Suprapubic skin (tissue), 4 donors: ENCODE measurements at places on chromosomes 6 and 20.

- no peak for DNase-seq
These were observed 149.8 kb upstream of the AKAP12 start for GRCh38 chr6:151089978-151090377.

DNA sequence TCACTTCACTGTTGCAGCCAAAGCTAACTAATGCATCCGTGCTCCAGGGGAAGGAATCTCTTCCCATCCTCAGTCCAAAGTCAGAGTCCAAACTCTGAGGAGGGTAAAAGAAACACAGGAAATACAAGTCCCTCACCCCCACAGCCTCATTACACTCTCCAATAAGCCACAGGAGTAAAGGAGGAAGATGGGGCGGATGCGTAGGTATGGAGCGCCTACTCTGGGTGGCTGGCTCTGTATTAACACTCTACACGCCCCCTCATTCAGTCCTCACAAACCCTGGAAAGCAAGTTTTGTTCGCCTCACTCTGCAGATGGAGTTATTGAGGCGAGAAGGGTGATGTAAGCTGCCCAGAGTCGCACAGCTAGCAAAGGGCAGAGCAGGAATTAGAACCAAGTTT, 242.9 kb downstream of the NRN1 start:
- no peak for DNase-seq

DNA sequence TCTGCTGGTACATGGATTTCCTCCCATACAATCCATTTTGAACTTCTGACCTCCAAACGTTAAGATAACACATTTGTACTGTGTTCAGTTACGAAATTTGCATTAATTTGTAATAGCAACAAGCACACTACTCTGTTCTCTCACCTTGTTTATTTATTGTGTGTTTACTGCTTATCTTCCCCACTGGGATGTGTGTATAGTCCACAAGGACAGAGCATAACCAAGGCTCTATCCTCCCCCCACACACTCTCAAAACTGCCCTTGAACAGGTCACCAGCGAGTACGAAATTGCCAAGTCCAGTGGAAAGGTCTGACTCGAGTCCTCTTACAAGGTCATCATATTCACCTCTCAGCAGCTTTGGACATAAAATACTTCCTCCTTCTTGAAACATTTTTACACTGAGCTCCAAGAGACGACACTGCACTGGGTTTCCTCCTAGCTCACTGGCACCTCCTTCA, 18.6 kb downstream of the ADTRP start:
- DNase-seq: no peak

DNA sequence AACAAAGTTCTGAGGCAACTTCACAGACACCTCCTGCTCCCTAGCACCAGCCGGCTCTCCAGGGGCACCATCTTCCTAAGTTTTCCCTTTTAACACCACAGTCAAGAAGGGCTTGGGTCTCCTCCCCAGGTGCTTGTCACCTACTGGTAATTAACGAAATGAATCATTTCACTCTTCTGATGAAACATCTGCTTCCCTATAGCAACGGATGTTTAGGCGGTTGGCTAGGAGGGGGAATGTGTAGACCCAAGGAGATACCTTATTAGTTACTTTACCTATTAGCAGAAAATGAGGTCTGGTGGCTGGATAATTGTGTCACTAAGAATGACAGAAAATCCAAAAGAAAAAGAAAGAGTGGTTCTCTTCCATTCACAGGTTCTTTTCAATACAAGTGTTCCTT, 46.3 kb upstream of the FABP7 start:
- no peak for DNase-seq

- DNase-seq: no peak
These were observed 2.2 kb upstream of the ID1 start for GRCh38 chr20:31602779-31603441.

- peak; percentile 60 for DNase-seq
These were observed 112.8 kb downstream of the TOX2 start for GRCh38 chr20:44027343-44028002.

DNA sequence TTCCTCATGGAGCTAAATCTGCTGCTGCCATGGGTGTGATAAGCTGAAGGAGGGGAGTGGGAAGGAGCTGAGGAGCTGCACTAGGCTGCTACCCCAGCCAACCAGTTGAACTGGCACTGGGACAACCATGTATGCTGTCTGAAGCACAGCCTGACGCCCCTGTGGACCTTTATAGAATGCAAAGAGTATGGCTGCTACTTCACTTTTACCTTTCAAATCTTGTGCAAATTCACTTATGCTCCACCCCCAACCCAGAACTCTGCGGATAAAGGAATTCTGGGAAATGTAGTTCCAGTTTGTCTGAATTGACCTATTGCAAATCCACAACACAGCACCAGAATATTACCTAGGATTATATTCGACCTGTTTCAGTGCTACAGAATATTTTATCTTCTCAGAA, 217.4 kb upstream of the SLC35B3 start:
- no peak for DNase-seq

DNA sequence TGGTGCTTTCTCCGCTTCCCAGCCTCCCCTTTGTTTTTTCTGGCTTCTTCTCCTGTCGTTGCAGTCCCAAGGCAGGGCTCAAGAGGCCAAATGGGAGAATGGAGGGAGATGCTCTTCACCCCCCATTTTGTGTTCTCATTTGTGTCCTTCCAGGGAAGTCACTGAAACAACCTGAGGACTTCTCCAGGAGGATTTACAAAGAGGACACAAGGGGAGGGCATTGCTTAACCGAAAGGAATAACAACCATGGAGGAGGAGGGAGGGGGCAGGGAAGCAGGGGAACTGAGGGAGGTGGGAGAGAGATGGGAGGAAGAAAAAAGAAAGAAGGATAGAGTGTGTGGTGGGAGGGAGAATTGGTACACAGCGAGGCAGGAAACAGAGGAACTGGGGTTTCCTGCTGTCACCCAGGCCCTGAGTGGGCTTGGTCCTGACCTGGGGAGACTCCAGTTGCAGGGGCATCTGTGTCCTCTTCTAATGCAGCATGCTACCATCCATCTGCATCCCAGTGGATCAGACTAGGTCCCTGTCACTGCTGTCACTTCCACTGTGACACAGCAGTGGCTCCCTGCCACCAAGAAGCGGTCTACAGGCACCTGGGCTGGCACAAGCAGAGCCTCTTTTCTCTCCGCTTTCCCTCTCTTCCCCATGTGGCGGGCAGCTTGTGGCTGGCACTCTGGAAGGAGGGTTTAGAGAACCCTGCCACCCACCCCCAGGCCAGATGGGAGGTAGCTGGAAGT, 17.1 kb upstream of the MLN start:
- DNase-seq: no peak

DNA sequence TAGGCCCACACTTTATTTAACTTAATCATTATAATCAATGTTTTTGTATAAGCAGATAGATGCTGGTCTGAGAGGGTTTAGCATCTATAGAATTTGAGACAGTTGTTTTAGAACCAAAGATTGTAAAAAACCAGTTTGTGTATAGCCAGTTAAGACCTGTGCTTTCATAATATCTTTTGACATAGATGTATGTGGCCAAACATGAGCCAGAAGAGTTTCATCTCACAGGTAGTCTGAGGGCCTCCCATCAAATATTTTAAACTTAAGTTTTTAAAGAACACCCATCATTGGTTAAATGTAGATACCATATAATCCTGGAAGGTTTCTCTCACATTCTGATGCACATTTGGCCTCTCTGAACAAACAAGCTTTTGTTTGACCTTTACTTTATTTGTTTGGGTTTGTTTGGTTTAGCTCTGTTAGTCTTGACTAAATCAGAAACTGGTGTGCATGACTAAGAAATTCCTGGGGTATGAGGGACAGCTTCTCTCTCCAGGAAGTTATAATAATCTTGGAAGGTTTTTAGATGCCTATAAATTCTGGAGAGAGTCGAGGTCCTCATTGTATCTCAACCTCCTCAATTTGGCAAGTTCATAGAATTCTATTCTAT, 58.0 kb upstream of the TMEM200A start:
- DNase-seq: no peak

DNA sequence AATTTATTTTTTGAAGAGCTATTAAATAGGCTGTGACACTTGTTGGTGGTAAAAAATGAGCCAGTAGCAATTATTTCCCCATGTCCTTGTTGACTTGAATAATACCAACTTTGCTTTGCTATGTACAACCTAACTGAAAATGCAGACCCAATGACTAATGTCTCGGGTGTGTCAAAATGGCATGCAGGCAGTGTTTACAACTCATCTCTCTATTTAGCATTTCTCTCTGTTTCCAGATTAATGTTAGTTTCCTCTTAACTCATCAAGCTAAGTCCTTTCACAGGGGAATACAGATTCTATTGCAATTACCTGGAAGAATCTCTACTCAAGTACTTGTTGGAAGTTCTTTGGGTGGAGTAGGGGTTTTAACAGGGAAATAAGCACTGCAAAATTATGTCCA, 504.4 kb downstream of the BCKDHB start:
- no peak for DNase-seq

- DNase-seq: no peak
These were observed 174.7 kb downstream of the BACH2 start for GRCh38 chr6:90121982-90122381.

GRCh38 chr20:9128568-9128967, 59.7 kb downstream of the PLCB4 start:
- DNase-seq: no peak

GRCh38 chr6:135212020-135212806, 31.1 kb downstream of the MYB start:
- no peak for DNase-seq

DNA sequence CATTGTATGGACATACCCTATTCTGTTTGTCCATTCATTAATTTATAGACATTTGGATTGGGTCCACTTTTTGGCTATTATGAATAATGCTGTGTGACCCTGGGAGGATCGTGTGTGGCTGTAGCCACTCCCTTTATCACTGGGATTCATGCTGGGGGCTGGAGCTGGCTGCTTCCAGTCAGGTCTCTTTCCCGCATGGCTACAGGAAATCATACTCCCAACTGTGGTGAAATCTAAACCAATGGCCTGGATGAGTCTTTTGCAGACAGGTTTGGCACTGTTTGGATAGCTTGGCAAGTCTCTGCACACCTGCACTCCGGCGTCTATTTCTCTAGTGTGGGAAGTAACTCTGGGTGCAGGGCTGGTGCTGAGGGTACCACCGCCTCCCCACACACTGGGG, 80.4 kb downstream of the RIN2 start:
- DNase-seq: no peak

- peak; percentile 80 for DNase-seq
These were observed at the start of gene CST7 for GRCh38 chr20:24948939-24949679. CST7 (plus strand) TSS chr20:24949269; CDS start chr20:24949506, 237 bp downstream.

DNA sequence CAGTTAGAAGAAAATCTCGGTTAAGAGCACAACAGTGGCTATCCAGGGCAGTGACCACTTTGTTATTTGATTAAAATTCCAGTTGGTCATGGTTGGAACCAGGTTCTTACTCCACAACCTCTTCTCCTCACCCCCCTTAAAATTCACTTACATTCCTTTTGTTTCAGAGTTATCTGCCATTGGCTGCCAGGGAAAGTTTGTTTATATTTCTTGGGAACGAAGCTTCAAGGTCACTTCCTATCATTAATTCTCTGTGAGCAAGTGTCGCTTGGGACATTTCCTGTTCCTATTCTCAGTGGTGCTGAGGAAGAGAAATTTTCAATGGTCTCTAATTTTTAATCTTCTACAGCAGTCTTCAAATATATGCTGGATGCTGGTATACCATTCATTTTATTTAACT, 121.1 kb upstream of the COL21A1 start:
- DNase-seq: no peak

DNA sequence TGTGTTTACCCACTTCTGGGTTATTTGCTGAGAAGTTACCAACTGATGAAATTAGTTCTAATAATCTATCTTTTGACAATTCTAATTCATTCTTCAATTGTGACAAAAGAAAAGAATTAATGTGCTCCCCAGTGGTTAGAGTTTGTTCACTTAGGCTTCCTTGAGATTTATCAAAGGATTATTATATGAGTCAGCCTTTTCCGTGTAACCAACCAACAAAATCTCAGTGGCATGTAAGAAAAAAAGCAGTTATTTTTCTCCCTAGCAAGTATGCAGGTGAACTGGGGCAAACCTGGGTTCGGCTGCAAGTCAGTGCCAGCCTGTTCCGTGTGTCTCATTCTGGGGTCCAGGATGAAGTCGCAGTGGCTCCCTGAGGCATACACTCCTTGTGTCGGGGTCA, 28.8 kb upstream of the HIVEP1 start:
- DNase-seq: no peak

GRCh38 chr20:33673410-33674293, 576 bp downstream of the NECAB3 start:
- DNase-seq: no peak

DNA sequence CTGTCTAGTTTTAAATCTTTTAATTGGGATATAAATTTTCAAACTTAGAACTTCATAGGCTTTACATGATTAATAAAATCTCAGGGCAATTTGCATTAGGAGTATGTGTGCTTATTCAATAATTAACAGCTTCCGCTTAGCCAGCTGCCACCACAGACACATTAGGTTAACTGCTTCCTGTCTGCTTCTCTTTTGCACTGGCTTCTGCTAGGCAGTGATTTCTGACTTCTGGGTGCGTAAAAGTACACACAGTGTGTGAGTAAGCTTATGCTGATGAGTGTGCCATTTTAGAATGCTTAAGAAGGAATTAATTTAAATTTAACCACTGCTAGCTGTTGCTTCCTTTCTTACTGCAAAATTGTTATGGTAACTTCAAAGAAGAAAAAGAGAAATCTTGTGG, 73.9 kb downstream of the F13A1 start:
- no peak for DNase-seq

- peak; percentile 98 for DNase-seq
These were observed at the start of gene HSP90AB1 for GRCh38 chr6:44246663-44247337. HSP90AB1 (plus strand) TSS chr6:44247101; CDS start chr6:44248630, 1,529 bp downstream.

- DNase-seq: no peak
These were observed 2.3 kb upstream of the ID4 start for GRCh38 chr6:19834858-19835257.

DNA sequence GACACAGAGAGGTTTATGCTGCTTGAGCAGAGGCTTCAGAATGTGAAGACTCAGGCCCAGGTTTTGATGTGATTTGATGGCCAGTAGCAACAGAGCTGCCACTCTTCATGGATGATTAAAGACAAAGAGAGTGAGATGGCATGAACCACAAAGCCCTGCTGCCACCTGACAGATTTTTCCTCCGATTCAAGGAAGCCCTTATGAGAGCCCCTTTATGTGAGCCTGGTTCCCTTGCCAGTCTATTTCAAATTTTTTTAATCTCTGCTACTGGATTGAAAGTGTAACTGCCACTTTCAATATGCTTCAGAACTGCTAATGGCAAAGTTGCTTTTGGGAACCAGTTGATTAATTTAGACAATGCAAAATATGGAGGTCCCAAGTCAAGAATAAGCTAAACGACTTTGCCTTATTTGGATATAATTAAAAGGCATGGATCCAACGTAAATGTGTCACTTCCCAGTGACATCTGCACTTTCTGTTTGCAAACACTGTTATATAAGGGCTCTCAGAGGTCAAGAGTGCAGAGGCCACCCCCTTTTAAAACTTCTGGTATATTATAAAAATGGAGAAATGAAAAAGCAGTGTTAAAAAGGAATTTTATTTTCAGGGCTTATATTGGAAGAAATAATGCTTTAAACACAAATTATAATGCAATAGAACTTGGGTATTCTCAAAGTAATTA, 238.9 kb upstream of the FLRT3 start:
- DNase-seq: no peak

- no peak for DNase-seq
These were observed 128.6 kb downstream of the ARID1B start for GRCh38 chr6:156905801-156906200.
